Glutamatergic neuron (in vitro differentiated cells): ENCODE measurements at places on chromosomes 12 and 14.
A peak's percentile ranks its signal among the peaks of the same experiment; 100 is the strongest.

GRCh38 chr12:87952850-87953249 lies 76.4 kb downstream of the C12orf50 start:
- DNase-seq: no peak

DNA sequence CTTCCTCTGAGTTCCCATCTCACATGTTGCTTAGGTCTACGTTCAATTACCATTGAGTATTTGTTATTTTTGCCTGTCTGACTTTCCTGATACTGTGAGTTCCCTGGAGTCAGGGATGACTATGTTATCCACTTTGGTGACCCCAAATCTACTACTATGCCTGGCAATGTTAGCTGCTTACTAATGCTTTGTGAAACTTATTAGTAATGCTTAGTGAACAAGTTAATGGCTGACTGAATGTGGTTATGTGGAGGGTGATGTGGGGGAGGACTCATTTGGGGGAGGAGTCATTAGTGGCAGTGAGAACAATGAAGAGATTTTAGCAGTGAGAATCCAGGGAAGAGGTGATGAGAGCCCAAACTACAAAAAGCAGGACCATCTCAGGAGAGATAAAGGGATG lies 121.6 kb downstream of the KTN1 start:
- no peak for DNase-seq

DNA sequence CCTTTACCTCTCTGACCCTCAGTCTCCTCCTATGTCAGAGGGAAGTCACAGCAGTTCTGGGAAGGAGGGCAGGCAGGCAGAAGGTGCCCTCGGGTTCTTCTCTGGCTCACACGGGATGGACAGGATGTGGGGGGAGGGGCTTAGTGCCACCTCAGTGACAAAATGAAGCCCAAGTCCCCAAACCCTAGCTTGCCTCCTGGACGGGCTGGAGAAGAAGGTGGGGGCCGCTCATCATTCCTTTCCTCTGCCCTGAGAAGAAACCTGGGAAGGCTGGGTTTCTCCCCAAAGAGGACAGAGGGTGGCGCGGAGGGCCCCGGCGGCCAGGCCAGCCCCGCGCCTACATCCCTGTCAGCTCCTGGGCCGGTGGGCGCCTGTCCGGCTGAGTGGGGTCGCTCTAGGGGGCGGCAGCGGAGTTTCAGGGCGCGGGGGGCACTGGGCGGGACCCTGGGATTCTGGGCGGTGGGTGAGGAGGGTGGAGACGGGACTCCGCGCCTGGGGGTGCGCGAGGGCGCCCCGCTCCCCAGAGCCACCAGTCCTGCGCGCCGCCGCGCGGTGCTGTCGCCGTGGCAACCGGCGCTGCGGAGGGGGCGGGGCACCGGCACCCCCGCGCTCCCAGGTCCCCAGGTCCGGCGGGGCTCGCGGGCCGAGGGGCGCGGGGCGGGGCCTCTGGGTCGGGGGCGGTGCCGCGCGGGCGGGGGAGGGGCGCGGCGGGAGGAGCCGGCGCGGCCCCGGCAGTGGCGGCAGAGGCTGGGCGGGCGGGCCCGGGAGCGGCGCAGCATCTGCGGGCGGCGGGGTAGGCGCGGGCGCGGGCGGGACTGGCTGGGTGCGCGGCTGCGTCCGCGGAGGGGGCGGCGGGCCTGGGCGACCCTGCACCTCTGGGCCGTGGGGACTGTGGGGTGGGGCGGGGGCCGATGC lies at the start of gene TMEM121:
TSS of gene TMEM121 (plus strand) at position 723 of the 915 bp plus-strand sequence. CDS start 2,252 bp downstream, outside the sequence.
- DNase-seq: peak; percentile 63

DNA sequence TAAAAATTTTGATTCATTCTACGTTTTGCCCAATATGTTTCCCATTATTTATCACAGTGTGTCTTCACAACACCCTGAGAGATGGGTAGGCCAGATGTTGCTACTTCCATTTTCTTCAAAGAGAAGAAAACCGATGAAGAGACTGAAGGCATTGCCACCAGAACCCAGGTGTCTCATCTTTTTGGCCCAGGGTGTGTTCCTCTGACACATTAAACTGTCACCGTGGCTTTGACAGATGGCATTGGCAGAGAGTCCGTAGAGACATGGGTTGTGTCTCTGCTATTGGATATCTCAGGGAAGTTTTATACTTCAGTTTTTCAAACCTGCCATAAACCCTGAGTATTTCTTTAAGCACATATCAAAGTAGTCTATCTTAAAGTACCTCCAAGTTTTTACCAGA lies 11.3 kb upstream of the NUDT4 start:
- DNase-seq: no peak

DNA sequence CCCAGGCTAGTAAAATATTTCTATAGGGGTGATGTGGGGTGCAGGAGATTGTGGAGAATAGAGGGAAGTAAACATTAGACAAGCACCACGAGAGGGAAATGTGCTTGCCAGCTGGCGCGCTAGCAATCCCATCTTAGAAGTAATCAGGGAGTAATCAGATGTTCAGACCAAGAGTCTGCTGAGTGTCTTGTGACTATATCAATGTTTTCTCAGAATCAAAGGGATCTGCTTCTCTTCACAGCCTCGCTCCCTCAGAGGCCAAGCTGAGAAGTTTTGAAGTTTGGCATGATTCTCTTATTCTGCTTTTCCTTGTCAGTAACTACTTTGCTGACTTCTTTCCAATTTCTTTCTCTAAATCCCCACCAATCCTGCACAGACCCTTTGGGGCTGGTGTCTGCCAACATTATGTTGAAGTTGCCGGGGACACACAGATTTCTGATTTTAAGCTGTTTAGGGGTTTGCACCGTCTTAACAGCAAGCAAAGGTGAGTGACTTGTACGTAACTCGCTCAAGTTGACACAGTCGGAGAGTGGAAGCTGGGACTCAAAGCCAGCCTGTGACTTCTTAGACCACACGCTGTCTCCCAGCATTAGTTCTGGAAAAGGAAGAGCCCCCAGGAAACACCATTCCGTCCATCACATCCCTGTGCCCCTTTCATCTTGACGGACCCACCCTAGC lies 22.0 kb upstream of the TSPAN9 start:
- no peak for DNase-seq

DNA sequence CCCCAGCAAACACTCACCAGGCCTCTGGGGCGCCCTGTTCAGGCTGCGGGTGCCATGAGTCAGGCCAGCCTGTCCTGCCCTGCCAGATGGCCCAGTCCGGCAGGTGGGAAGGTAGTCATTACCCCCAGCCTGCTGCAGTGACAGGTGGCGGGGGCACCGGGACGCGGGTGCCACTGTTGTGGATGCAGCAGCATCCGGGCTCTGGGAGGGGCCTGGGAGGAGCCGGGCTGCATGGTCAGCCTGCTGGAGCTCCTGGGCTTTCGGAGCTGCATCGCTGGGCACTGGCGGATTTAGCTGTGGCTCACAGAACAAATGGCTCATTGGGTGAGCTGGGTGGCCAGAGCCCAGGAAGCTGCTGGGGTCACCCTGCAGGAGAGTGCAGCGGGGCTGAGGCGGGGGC lies 13.5 kb downstream of the CEP170B start:
- DNase-seq: peak; percentile 51

- DNase-seq: no peak
These were observed 12.2 kb downstream of the GTF2H3 start for GRCh38 chr12:123645878-123646277.

- DNase-seq: no peak
These were observed 31.5 kb downstream of the TIMELESS start for GRCh38 chr12:56417739-56418138.

DNA sequence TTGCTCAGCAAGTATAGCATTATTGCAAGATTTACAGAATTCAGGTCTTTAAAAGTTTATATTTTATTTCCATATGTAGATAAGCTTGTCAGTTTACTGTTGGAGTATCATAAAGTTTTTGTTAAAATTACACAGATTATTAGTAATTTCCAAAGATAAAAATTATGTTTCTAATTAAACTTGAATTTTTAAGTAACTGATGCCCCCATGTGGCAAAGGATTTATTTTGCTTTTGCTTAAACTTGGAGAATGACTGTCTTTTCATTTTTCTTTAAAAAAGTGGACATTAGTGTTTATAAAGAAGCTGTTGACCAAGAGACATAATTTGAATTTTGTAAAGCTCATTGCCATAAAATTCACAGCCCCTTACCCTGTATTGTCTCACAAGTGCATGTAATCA lies 45.8 kb downstream of the ETNK1 start:
- no peak for DNase-seq

DNA sequence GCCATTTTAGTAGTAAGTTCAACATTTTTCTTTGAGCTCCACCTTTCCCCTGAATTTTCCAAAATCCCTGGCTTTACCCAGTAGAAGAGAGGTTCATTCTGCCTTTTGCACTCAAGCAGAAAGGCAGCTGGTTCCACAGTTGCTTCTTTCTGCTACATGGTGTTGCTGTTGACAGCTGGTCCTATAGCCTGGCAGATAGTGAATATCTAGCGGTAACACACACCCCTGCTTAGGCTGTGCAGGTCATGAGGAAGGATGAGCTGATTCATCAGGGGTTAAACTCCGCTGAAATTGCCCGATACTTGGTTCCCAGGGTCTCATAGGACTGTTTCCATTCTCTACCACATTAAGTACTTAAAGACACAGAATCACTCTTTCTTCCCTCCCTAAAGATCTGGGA lies 62.4 kb downstream of the PUS7L start:
- peak; percentile 28 for DNase-seq
